ENCODE measurements at places on chromosomes 7 and 10. TPM values are rescaled to one million over a fixed set of nuclear protein-coding genes. Genes with fewer than 3 reads are reported as not detected.

Gene TRPV5
- not detected for total RNA-seq

Gene WDR11
- total RNA-seq = 37.3 TPM

Gene LIPA
- 23.8 TPM for total RNA-seq

Gene ZNF365
- 1.4 TPM for total RNA-seq

Gene TEX36
- not detected for total RNA-seq

Gene GLI3
- total RNA-seq = 0.02 TPM

Gene AKR1B15
- total RNA-seq = not detected

Gene HOXA10
- total RNA-seq = not detected

Gene LIPN
- total RNA-seq = not detected

Gene CYP3A5
- not detected for total RNA-seq

DNA sequence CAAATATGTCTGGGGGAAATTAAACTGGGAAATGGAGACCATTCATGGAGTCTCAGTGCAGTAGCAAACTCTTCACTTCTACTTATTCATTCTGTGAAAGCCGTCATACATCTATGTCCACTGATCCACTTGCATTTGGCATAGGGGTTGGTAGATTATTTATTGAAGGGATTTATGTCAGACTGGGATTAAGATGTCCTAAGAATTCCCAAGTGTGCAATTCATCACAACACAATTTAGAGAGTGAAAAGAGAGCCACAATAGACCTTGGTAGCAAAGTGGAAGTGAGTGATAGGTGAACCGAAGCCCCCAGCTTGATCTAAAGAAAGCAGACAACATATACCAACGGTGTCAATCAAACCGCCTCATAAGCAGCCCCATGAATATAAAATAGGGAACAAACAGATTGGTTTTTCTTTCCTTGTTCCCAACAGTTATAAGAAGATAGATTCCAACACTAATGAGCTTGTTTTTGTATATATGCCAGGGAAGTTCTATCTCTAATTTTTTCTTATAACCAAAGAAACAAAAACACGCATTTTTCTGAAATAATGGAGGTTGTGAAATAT lies 234.3 kb downstream of the CACNA2D1 start:
- DNase-seq = no peak

- DNase-seq = no peak
Measured at GRCh38 chr10:17649836-17650235, 5.9 kb downstream of the STAM start.

DNA sequence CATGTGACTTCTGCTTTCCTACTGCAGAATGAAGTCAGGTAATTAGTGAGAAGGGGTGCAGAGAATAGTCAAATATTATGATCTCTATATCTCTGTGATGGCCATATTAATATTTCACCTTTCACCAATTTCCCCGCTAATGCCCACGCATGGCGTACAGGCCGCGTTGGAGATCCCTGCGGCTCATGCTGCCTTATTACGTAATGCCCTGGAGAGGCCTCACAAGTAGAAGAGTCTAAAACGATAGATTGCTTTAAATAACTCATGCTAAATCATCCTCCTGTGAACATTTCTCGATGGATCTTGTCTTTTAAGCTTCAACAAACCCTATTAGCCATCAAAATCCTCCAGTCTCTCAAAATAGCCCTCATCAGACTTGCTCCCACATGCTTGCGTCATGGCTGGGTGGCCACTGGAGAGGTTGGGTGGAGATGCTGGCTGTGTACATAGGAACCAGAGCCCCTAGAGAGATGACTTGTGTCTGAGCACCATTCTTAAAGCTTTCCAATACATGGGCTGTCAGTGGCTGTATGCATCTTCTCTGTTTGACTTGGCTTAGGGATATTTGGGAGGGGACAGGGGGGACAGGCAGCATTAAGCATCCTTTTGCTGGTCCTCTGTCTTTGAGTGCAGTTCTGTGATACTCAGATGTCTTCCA lies 79.5 kb upstream of the INSYN2A start:
- no peak for DNase-seq

- DNase-seq = no peak
Measured at GRCh38 chr7:54985426-54986330, 33.1 kb upstream of the EGFR start.

GRCh38 chr7:146791344-146792285 lies 675.0 kb downstream of the CNTNAP2 start:
- no peak for DNase-seq

DNA sequence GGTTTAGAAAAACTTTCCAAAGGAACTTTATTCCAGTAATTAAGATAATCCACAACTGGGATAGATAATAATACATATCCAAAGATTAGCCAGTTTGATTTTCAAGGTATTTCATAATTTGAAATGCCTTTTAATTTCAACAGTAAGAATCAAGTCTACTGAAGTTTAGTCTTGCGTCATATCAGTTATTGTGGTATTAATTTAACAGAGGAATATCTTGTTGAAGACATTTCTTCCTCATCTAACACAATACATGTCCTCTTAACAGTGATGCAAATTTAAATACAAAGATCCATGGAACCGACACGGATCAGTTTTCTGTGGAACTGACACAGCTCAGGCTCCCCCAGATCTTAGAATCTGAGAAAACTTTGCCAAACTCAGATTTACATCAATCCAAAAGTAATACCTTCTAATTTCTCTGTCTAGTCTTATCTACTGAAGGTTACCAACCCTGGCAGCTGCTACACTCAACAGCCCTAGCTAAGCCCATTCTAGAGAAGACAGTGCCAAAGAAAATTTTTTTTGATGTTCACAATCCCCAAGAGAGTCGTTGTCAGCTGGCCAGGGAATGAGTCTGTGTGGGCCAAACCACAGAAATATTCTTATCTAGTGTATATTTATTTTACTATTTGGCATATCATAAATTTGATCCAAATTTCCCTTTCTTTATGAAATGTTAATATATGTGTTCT lies 365.2 kb upstream of the MEOX2 start:
- no peak for DNase-seq

- DNase-seq = no peak
Measured at GRCh38 chr10:48910548-48910947, 29.1 kb downstream of the LRRC18 start.

GRCh38 chr7:22252936-22253536 lies 103.9 kb downstream of the RAPGEF5 start:
- DNase-seq = no peak

DNA sequence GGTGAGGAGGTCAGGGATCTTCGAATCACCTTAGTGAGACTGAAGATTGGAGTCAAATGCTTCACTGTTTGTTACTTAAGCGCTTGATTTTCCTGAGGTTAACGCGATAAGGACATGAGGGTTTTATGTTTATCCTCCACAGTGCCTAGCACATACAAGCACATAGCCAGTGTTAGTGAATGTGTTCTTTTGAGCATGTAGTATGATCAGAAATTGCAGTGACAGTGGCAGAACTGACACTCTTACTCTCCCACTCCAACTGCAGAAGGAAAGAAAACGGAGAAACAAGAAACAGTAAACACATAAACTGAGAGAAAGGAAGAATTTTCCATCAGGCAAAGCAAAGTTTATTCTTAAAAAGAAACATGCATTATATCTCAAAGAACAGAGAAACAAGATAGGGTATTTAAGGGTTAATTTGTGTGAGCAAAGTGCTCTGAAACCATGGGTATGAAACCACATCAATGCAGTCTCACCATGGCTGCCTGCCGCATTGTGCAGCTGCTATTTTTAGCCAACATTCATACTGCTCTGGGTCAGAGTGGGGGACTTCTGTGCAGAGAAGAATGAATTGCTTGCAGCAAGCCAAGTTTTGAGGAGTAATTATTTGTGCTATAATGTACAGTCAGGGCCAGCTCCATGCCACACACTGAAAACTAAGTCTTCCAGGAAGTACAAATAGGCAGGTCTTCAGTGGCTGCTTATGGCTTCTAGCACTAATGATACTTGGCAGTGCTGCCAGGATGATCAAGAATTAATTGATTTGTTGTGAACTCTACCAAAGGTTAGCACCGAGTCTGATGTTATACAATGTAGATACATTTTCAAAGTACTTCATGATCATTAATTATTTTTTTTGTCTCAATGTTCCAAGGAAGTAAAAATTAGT lies 152.0 kb downstream of the MACC1 start:
- DNase-seq = no peak

DNA sequence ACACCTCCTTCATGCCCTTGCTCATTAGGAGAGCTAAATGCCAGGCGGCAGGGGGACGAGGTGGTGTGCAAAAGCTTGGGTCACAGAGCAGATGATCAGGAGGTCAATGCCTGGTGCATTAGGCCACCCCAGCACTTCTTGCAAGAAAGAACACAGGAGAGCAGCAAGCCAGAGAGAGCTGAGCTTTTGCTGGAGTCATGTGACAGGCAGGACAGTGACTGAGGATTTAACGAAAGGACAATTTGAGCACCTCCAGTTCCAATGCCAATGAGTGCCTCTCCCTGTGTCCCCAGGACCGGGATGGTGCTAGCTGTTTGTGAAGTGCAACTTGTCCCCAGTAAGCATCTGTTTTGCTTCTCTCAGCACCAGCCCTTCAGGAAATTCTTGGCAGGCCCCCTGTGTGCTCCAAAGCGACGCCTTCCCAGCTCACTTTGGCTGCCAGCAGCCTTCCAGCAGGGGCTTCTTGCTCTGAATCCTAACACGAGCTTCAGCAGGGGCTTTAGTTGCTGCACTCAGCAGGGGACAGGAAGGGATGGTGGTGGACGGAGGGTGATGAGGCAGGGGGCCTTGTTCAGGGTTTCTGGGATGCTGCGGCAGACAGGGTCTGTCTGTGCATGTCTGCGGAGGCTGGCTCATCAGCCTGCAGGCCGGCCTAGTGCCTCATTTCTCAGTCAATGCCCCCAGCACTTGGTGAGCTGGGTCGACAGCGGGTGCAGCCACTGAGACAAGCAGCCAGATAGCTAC lies 368.1 kb downstream of the RPS24 start:
- DNase-seq = no peak

DNA sequence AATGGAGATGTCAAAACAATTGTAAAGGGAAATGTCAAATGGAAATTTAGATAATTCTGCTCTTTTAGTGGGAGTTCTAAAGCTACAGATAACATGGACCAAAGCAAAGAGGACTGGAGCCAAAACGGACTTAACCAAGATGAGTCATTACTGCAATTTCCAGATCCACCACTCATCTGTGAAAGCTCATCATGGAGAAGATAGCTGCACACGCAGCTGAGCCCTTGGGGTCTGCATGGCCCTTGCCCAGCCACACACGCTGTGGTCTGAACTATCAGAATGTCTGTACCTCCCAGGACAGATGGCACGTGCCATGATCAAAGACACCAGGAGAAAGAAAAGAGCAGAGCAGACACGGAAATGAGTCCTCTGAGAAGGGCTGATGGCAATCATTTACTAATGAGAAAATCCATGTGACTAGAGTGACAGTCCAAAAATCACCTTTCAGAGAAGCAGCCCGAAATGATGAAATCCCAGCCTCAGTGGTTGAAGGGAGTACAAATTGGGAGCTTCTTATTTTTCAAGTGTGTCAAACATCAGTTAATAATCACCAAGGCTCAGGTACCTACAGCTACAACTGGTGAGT lies 177.9 kb upstream of the MGMT start:
- no peak for DNase-seq

DNA sequence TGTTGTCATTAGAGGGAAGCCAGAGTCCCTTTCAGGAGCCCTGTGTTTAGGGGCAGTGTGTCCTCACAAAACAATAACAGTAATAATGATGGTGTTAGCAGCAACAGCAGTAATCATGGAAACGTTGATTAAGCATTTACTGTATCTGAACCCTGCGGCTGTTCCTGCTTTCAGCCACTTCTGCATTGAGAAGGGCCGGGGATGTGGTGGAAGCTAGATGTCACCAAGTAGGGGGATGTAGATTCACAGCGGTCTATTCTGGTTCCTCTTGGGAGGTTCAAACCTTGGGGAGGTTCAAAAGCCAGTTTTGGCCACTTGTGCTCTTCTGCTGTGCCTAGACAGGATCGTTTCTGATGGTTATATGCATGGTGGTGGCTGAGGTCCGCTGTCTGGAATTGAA lies 44.8 kb downstream of the PRPF18 start:
- DNase-seq = no peak

- peak; percentile 48 for DNase-seq
Measured at GRCh38 chr7:2066251-2066919, 166.4 kb downstream of the MAD1L1 start.

GRCh38 chr7:16025696-16026095 lies 339.2 kb upstream of the MEOX2 start:
- DNase-seq = no peak

GRCh38 chr7:142569851-142570250 lies 179.4 kb upstream of the PRSS1 start:
- no peak for DNase-seq

DNA sequence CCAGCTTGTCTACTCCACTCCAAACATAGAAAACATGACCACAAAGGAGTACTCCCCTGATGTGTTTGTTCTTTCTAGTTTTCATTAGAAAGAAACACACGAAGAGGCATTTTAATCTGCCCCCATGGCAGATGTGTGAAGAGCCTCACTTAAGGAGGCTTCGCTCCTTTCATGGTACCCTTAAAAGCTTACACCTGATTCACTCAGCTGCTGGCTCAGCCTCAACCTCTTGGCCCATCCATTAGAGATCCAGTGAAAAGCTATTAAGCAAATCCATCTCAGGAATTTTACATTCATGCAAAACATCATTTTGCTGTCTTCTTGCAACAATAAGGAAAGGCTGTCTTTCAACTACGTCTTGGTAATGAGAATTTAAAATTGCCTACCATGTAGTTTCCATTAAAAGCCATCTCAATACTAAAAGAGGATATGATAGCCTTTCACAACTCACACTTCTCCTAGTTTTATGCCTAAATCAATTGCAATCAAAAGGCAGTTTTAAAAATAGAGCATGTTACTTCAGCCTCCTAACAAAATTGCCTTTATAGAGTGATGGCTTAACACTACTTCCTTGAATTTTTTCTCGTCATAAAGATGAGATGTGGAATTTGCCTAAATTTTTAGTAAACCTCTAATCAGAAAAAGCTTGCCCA lies 22.7 kb downstream of the MACC1 start:
- DNase-seq = no peak

DNA sequence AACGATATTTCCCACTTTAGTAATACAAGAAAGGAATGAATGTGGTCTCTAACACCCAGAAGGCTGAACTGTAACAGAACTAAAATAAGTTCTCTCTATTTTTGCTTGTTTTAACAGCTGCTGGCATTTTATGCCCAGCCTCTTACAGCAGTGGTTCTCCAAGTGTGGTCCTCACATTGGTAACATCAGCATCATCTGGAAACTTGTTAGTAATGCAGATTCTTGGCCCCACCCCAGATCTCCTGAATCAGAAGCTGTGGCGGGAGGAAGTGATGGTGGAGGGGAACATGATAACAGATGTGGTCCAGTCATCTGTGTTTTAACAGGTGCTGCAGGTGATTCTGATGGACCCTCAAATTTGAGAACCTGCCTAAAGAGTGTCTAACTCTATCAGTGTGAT lies 170.1 kb downstream of the TMEM26 start:
- peak; percentile 24 for DNase-seq

DNA sequence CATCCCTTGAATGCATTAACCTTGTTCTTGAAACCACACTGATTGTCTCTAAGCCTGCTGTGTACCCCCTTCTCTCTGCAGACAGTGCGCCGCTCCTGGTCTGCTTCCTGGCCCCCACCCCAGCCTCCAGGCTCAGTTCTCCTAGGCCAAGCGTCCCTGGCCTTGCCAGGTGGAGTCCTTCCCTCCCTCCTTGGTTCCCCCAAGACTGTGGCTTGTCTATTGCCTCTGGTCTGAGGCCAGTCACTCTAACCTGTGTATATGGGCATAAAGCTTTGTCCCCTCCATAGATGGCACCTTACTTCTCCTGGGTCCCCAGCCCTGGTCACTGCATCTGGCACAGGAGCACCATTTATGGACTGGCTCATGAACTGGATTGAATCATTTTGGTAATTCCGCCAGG lies 133.5 kb upstream of the EEPD1 start:
- DNase-seq = no peak
